ENCODE measurements at places on chromosomes 12 and 14.
A peak's percentile ranks its signal among the peaks of the same experiment; 100 is the strongest.

GRCh38 chr12:124915239-124916236, 1.1 kb upstream of the UBC start:
- peak; percentile 51 for DNase-seq

DNA sequence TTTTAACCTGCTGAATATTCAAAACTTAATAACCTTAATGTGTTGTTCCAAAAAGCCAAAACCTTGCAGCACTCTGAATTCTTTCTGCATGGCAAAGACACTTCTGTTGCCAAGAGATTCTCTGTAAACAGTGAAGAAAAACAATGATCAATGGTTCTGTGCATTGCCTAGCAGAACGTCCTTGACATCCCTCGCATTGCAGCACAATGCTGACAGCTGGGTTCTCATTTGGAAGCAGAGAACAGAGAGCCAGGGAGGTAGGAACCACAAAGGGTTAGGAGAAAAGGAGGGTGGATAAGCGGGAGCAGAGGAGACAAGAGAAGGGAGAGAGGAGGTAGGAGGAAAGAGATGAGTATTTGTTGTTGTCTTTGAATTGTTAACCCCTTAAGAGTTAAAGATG, 501.1 kb downstream of the NAV3 start:
- DNase-seq = no peak

GRCh38 chr14:33786091-33786825, 164.6 kb downstream of the EGLN3 start:
- DNase-seq = peak; percentile 21

DNA sequence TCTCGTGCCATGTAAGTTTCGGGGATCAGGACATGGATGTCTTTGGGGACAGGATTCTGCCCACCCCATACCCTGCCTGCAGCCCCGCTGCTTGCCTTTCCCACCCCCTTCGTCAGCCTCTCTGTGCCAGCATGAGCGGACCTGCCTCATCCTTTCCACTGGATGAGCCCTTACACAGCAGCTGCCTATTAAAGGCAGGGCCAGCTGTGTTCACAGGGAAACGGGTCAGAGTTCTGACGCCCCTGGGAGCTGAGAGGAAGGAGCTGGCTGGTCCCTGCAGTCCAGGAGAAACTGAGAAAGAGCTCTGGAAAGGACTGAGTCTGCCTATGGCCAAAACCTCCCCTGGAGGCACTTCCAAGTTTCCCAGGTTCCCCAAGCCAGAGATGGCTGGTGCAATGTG, 83.5 kb upstream of the NCOR2 start:
- no peak for DNase-seq

DNA sequence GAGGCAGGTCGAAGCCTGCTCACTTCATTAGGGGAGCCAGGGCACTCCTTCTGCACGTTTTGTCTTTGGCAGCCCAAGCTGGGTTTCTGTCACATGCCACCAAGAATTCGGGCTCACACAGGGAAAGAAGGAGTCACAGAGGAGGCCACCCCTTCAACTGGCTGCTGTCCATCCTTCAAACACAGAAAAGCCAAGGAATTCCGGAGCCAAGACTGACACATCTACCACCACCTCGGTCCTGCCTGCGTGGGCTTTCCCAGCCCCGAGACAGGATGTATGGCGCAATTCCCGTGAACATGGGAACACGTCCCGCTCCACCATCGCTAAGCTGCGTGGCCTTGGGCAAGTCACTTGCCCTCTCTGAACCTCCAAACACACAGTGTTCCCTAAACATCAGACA, 70.4 kb downstream of the NCOR2 start:
- peak; percentile 71 for DNase-seq

Data from fibroblast of lung (primary cell).